Gastroesophageal sphincter (tissue), 4 donors: ENCODE measurements at places on chromosomes 5 and 9. TPM values are rescaled to one million over a fixed set of nuclear protein-coding genes. Genes with fewer than 3 reads are reported as not detected.
A peak's percentile ranks its signal among the peaks of the same experiment; 100 is the strongest.

GRCh38 chr5:16043349-16043965 is 136.1 kb downstream of the MARCHF11 start:
- H3K4me3 ChIP-seq = no peak overlapping the region
- H3K36me3 ChIP-seq = no peaks in the 10 kb centered on the region
- no peaks in the 10 kb centered on the region for H3K4me1 ChIP-seq

- H3K27ac ChIP-seq = no peak overlapping the region
- ATAC-seq = no peak
- H3K36me3 ChIP-seq = no peaks in the 10 kb centered on the region
- H3K4me3 ChIP-seq = no peak overlapping the region
These were observed 24.5 kb downstream of the IGIP start for GRCh38 chr5:140150201-140150600.

DNA sequence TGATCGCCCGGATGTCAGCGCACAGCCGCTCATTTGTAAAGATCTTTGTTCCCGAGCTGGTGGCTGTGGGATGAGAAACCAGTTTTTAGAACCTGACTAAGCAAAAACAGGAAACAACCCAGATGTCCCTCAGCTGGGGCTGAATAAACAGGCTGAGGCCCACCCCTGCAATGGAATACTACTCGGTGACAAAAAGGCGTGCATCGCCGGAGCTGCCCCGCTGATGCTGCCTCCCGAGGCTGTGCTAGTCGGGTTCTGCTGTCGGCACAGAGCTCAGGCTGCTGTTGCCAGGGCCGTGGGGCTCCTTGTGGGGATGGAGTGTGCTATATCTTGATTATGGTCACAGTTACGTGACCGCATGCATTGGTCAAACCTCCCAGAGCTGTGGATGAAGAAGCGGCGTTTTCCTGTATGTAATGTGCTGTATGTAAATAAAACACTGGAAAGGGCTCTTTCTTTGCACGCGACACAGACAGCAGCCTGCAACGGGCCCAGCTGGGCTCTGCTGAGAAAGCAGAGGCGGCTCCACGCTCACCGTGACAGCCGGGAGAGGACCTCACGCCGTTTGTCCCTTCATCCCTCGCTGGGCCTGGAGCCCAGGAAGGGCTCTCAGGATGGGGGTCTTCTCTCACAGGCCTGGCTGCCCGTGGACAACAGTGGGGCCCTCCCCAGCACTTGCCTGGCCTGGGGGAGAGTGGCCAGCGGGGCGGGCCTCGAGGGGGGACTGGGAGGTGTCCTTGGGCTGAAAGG is 51.5 kb upstream of the RNU6ATAC start:
- H3K4me1 ChIP-seq = no peaks in the 10 kb centered on the region
- no peaks in the 10 kb centered on the region for H3K36me3 ChIP-seq
- H3K27me3 ChIP-seq = no peaks in the 10 kb centered on the region
- no peak for ATAC-seq

- no peak overlapping the region for H3K4me3 ChIP-seq
- no peaks in the 10 kb centered on the region for H3K27me3 ChIP-seq
- peak overlapping the region; percentile 83 for H3K27ac ChIP-seq
- ATAC-seq = no peak
- H3K36me3 ChIP-seq = no peaks in the 10 kb centered on the region
These were observed 29.5 kb downstream of the ABL1 start for GRCh38 chr9:130864541-130864940.

GRCh38 chr5:82174128-82174918 is 103.8 kb downstream of the RPS23 start:
- H3K4me3 ChIP-seq = no peak overlapping the region
- no peak overlapping the region for H3K27ac ChIP-seq
- H3K27me3 ChIP-seq = no peaks in the 10 kb centered on the region
- no peaks in the 10 kb centered on the region for H3K4me1 ChIP-seq
- peak; percentile 65 for ATAC-seq

DNA sequence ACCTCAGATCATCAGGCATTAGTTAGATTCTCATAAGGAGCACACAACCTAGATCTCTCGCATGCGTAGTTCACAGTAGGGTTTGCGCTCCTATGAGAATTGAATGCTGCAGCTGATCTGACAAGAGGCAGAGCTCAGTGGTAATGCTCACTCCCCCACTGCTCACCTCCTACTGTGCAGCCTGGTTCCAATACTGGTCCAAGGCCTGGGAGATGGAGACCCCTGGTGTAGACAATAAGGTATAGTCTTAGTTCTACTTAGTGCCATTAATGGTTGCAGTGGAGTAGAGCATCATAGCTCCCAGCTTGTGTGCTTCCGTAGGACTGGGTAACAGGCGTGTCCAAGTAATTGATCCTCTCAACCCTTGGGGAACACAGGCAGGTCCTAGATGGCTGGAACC is 70.4 kb upstream of the ANKRD55 start:
- no peak overlapping the region for H3K27ac ChIP-seq
- no peaks in the 10 kb centered on the region for H3K27me3 ChIP-seq
- ATAC-seq = no peak
- peaks cover 7% of the 10 kb centered on the region for H3K4me1 ChIP-seq
- H3K4me3 ChIP-seq = no peak overlapping the region

- peak overlapping the region; percentile 71 for H3K27ac ChIP-seq
- H3K4me1 ChIP-seq = peaks cover 3% of the 10 kb centered on the region
- no peaks in the 10 kb centered on the region for H3K36me3 ChIP-seq
These were observed 7.3 kb upstream of the ANGPTL2 start for GRCh38 chr9:127129718-127130085.

- H3K27ac ChIP-seq = peak overlapping the region; percentile 57
- no peak overlapping the region for H3K4me3 ChIP-seq
- ATAC-seq = no peak
- no peaks in the 10 kb centered on the region for H3K27me3 ChIP-seq
These were observed 54.2 kb downstream of the LRSAM1 start for GRCh38 chr9:127505396-127506116.

DNA sequence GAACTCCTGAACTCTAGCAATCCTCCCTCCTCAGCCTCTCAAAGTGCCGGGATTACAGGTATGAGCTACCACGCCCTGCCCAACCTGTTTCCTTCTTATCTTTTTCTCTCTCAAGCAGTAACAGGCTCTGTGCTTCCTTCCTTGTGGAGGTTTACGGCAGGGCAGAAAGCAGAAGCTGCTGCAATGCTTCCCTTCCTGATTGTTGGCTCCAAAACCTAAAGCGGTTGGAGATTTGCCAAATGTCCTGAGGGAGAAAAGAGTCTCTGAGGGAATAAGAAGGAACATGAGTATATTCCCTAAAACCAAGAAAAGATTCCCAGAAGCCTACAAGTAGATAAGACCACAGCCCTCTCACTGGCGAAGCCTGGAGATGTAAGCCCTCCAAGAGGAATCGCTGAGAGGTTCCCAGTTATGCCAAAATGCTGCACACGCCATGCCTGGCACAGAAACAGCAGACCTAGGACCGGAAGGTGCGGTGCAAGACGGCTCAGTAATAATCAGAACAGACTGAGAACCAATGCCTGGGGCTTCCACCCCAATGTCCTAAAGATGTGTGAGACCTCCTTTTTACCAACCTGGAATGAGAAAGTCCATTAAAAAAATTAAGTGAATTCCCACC is 73.2 kb downstream of the APTX start:
- no peak for ATAC-seq
- no peaks in the 10 kb centered on the region for H3K4me1 ChIP-seq
- no peak overlapping the region for H3K4me3 ChIP-seq
- no peak overlapping the region for H3K27ac ChIP-seq
- H3K27me3 ChIP-seq = no peaks in the 10 kb centered on the region
- no peaks in the 10 kb centered on the region for H3K36me3 ChIP-seq

- H3K36me3 ChIP-seq = no peaks in the 10 kb centered on the region
- no peaks in the 10 kb centered on the region for H3K27me3 ChIP-seq
- H3K4me1 ChIP-seq = no peaks in the 10 kb centered on the region
- no peak overlapping the region for H3K4me3 ChIP-seq
These were observed 290.6 kb downstream of the PIK3R1 start for GRCh38 chr5:68505917-68506860.

DNA sequence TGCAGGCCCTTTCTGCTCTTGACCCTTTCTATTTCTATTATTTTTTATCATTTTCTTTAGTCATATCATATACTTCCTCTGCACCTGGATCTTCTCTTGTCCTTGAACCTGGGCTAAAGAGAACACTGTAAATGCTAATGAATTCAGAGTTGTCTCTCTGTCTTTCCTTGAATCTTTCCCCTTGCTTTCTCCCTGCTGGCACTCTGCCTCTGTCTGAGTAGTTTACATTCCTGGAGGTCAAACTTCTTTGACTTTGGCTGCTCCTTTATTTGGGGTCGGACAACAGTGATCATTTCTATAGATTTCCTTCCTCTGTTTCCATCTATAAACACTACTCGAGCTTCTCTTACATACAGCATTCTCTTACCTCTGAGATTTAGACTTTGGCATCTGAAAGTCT is 47.1 kb downstream of the IZUMO3 start:
- H3K27me3 ChIP-seq = no peaks in the 10 kb centered on the region
- ATAC-seq = no peak
- H3K4me1 ChIP-seq = no peaks in the 10 kb centered on the region

LCNL1 gene
- total RNA-seq = not detected

BAAT gene
- not detected for total RNA-seq
